ENCODE measurements at places on chromosomes 1 and 21.

DNA sequence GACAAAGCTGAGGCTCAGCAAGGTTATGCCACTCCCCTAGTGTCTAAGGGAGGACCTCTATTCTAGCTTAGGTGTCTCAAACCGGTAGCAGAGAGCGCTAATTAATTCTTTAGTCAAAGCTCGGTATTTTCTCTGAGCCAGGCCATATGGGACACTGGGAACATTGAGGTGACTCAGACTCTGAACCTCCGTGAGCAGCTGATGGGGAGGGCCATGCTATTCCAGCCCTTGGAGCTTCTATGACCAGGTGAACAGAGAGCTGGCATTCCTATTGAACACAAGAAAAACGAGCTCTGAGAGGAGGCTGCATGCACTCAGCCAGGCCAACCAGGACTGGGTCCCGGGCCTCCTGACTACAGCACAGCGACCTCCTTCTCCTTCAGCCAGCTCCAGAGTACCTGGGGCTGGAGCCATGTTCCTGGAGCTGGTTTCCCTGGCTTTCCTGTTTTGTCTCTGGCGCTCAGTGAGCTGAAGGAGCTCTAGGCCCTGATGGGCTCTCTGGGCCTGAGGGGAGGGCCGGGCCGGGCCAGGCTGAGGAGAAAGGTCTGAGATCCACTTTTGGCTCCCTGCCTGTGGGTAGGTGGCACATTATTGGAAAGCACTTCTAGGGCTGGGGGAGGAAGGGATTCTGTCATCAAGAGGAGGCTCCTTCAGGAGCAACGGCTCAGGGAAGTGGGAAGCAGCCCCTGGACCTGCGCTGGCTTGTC, 37.0 kb downstream of the SLC9A1 start:
- DNase-seq, result no peak

DNA sequence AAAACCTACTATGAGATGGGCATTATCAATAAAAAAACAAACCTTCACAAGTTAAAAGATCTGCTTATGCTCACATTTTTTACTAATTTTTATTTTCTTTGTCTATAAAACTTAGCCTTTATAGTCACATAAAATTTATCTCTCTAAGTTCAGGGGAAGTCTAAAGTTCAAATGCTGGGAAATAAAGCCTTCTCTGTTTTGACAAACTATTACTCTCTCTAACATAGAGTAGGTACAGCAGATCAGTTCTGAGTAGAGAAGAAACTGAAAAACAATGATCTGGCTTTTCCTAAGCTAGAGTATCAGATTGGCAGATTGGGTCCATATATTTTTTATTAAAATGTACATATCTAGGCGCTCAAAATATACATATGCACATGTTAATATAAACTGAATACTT, 31.2 kb downstream of the C1orf141 start:
- DNase-seq, result no peak

DNA sequence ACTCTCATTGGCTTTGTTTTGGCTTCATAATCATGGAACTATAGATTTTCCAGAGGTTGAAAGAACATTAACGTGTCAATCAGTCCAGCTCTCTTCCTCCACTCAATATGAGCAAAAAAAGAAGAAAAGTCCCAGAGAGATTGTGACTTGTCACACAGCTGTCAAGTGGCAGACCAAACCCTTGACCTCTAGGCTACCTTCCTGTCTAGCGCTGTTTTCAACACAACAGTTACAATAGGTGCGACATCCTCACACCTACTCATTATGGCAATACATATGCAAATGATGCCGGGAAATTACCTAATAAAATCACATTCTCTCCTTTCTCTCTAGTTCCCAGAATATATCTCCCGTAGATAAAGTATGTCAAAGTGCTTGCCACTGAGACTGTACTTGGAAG, 1.1 kb downstream of the WARS2 start:
- DNase-seq, result peak; percentile 7

DNA sequence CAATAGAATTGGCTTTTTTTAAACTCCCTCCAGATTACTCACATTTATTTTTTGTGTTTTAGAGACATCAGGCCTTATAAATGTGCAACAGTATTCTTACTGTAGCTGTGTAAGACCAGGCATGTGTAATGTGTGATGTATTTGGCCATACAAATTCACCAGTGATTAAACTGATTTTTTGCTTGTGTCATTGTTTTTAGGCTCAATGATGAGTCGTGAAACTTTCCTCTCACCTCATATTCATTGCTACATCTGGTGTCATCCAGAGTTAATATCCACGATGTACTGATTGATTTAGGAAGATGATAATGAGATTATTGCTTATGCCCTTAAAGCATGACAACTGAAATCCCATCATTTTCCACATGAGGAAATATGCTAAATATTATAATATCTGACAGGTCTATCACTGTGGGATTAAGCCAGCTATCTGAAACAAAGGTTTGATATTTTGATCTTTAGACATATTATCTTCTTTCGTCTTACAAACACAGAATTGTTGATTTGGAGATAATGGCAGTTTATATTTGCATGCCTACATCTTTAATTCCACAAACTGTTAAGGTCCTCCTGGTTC, 487.9 kb downstream of the PTBP2 start:
- no peak for DNase-seq

- DNase-seq, result no peak
Observed at GRCh38 chr1:155226910-155227260, 18.4 kb downstream of the MTX1 start.

DNA sequence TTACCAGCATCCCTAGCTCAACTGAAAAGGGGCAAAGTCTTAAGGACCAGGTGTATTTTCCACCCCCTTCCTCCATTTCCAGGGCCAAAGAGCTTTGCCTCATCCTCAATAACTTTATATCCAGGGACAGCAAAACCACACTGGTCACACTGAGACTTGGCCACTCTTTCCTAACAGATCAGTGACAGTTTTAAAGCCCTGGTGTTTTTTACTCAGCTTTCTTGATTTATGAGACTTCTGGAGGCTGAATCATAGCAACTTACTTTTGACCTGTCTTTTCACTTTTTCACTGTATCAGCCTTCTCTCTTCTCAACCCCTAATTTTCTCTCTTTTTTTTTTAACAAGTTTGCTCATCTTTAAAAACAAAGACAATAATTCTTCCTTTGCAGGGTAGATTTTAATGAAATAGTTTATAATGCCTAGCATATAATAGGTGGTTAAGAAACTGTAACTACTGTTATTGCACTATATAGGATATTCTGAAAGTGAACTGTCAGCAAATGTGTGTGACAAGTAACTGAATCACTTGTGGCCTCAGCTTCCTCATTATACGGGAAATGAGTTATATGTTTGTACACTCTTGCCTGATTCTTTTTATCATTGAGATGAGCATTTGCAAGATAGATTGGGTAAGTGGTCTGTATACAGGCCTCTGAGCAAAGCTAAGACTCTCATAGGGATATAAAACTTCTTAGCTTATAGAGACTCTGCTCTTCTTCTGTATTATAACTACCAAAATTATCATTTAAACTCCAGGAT, 19.7 kb upstream of the DYNLT5 start:
- no peak for DNase-seq

GRCh38 chr1:46611691-46612221, 4.9 kb downstream of the MOB3C start:
- no peak for DNase-seq

DNA sequence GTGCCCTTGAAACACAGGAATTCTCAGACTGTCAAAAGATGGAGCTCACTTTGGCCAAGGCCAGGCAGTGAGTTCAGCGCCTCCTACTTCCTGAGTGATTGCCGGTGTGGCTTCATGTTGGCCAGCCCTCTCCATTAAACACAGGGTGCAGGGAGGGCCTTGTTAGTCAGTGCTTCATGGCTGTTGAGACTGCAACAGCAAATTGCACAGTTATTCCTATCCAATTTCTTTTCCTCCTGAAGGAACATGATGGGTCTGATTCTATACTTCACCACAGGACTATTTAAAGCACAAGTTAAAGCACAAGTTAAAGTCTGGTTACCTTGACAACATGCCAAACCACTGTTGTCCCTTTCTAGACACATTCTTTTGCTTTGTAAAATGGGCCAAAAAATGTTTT, 156.6 kb downstream of the SIPA1L2 start:
- DNase-seq, result no peak

- DNase-seq, result no peak
Observed at GRCh38 chr1:12372761-12373160, 142.9 kb downstream of the VPS13D start.

DNA sequence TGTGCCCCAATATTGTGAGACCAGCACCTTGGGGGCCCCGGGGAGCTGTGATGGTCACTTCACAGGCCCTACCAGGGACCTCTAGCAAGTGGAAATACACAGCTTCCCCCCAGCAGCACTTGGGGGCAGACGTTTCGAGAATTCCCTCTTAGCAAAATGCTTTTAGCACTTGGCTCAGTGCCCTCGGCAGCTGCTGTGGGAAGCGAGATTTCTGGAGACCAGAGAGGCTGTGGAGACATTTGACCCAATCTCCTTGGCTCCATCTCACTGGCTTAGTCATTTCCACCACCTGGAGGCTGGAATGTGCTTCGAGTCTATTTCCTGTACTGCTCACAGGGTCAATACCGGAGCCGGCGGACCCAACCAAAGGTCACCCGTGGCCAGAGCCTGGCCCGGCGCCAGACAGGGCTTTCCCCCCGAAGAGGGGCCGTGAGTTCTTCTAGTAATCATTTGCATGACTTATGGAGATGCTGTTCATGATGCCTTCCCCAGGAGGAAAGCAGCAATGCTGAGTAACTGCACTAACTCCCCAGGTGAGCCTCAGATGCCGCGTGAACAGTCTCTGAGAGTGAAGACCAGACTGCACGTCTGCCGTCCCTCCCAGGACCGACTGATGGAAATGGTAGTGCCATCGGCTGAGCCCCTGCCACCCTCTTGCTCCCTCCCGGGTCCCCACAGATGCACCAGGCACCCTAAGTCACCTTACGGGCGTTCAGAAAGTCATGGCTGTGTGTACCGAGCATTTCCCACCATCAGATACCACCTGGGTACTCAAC, 4.4 kb upstream of the C2CD2 start:
- no peak for DNase-seq

DNA sequence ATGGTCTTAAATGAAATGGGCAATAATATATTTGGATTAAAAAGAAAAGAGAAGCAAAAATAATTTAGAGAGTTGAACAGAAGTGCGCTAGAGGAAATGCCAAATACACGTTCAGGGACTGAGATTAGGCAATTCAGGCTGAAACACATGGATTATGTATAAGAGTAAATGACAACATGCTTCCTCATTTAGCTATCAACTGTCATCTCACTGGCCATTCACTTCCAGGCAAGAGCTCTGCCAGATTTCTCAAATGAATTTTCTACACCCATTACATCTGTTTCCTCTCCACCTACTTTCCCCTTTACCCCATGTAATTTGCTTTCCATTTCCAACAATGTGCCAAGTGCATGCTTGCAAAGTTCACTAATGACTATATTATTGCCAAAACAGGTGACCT, 582.4 kb downstream of the LTN1 start:
- DNase-seq, result no peak

- DNase-seq, result no peak
Observed at GRCh38 chr1:61925591-61926298, 183.5 kb downstream of the PATJ start.

- no peak for DNase-seq
Observed at GRCh38 chr1:4174291-4175200, 274.5 kb upstream of the C1orf174 start.

GRCh38 chr21:20527731-20528460, 470.3 kb upstream of the NCAM2 start:
- no peak for DNase-seq

DNA sequence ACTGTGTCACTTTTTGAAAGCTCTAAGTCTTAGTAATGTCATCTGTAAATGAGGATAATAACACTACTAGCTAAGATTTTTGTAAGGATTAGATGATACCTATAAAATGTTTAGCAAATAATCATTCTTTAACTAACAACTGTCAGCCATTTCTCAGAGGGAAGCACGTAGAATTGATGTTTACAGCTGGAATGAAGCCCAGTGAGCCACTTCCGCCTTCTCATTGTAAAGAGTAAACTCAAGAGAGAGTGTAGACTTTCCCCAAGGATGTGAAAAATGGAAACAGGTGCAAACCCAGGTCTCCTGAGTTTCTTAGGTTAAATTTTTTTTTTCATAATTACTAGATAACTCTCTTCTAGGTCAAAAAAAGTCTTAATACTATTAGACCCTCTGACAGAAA, 4.9 kb downstream of the GREM2 start:
- DNase-seq, result no peak

- DNase-seq, result no peak
Observed at GRCh38 chr1:180622658-180623508, 8.9 kb upstream of the XPR1 start.

- DNase-seq, result no peak
Observed at GRCh38 chr1:161702250-161702649, 4.8 kb upstream of the FCRLA start.

DNA sequence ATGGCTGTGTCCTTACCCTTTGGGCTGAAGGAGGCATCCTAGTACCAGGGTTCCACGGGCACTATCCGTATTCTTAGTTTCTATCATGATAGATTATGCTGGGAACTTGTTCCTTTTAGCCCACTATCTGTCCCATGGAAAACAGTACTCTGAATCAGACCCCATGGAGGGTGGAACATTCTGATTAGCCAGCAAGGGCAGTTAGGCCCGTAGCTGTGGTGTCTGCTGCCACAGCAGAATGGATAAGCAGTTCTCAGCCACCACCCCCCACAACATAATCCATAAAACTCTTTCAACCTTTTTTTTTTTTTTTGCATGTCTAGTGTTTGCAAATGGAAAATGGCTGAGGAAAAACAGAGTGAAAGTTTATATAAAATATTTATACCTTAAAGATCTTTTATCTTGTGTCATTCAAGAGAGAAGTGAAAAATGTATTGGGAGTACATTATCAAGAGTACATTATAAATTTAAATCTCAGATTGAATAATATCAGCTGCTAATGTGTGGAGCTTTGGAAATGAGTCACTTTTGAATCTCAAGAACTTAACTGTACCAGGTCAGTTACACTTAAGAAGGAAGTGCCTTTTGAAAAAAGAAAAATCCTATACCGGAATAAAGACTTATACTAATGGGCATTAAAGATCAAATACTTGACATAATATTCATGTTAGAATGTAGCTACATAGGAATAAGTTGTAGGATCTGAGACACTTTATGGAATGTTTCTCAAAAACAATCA, 80.3 kb downstream of the NFIA start:
- DNase-seq, result no peak

DNA sequence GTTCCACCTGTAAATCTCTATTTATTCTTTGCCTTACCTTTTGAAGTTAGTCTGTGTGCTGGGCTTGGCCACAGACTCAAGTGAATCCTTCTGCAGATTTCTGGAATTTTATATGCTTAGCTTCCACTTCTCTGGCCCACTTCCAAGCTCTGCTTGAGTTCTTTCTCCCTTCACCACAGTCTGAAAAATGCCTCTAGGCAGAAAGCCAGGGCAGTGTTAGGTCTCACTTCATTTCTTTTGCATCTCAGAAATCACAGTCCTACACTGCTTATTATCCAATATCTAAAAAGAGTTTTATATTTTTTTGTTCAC, 48.9 kb downstream of the INKA2 start:
- DNase-seq, result no peak

DNA sequence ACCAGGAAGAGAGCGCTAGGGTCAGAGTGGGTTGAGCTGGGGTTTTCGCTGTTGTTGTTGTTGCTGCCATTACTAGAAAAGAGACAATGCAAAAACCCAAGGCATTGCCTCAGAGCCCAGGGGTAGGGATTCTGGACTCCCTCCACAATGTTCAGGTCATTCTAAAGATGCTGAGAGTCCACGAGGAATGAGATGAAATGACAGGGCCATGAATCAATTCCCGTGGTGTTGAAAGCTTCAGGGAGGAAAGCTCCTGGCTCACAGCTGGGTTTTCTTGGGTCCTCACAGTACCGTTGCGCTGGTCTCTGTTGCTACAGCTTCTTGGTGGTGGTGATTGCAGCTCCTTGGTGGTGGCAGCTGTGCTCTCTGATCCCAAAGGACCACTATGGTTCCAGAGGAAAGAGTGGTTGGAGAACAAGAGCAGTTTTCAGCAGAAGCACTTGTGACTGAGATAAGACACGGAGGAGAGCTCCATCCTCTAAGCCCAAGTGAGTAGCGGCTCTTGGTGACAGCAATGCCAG, 58.2 kb downstream of the ETS2 start:
- no peak for DNase-seq
